ENCODE measurements at places on chromosomes 5 and 9.

DNA sequence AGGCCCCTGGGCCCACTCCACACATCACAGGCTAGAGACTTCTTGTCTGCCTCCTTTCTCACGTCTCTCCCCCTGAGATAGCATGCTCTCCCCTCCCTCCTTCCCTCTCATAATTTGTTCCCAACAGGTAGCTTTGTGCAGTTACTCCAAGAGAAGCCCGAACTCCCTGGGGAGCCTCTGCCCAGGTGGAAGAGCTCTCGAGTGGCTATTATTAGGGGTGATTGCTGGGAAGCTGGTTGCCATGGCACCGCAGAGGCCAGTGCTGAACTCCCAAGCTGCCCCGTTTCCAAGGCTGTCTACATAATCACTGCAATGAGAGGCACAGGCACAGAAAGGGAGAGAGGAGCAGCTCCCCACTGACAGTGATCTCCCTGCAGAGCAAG lies 104.7 kb upstream of the GPR151 start:
- DNase-seq, result no peak

DNA sequence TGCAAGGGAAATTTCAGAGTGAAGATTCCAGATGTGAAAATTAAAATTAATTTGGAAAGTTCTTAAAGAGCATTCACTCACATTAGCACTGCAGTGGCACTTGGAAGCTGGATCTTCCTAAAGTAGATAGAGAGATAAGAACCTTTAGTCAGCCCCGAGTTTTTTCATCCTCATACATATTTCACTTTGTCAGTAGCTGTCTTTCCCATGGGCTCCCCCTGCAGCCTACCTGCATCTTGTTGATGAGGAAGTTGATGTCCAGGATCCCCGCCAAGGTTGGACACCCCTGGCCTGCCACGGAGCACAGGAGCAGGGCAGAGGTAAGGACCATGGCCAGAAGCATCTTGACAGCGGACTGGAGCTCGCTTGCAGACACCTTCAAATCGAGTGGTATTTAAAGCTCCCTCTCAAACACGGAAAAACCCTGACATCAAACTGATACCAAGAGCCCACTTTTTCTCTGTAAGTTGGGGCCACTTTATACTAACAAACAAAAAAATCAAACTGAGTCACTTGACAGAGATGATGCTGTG lies at the start of gene IL9:
Gene IL9 (minus strand): TSS at position 368 of the 533 bp plus-strand sequence. CDS start 25 bp downstream, at position 343.
- DNase-seq, result peak; percentile 13

DNA sequence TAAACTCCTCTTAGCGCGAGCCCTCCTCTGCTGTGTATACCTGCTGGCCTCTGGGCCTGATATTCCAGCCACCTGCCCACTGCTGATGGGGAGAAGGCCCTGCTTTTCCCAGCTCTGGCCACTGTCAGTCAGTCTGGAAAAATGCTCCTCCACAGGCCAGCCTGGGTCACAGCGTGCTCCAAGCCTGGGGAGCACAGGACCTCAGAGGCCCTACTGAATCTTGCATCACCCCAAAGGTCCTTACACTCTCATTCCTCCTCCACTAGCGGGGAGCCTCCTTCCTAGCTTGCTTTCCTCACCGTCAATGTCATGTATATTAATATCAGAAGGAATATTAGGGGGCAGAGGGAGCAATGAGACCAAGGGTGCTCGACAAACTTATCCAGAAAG lies 73.7 kb downstream of the SHB start:
- DNase-seq, result no peak

GRCh38 chr9:5445886-5446285 lies 4.5 kb upstream of the CD274 start:
- no peak for DNase-seq

DNA sequence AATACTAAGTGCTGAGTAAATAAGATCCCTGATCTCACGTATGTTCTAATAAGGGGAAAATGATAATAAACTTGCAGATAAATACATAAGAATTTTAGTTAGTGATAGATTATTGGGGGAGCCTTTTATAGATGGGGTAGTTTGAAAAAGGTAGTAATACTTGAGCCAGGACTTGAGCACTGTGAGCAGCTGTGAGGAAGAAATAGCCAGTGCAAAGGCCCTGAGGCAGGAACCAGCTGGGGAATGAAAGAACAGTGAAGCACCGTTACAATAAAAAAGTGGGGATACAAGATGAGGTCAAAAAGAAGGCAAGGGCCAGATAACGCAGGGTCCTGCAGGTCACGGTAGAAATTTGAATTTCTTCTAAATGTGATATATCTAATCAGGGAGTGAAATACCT lies 234.8 kb upstream of the ELL2 start:
- DNase-seq, result no peak

DNA sequence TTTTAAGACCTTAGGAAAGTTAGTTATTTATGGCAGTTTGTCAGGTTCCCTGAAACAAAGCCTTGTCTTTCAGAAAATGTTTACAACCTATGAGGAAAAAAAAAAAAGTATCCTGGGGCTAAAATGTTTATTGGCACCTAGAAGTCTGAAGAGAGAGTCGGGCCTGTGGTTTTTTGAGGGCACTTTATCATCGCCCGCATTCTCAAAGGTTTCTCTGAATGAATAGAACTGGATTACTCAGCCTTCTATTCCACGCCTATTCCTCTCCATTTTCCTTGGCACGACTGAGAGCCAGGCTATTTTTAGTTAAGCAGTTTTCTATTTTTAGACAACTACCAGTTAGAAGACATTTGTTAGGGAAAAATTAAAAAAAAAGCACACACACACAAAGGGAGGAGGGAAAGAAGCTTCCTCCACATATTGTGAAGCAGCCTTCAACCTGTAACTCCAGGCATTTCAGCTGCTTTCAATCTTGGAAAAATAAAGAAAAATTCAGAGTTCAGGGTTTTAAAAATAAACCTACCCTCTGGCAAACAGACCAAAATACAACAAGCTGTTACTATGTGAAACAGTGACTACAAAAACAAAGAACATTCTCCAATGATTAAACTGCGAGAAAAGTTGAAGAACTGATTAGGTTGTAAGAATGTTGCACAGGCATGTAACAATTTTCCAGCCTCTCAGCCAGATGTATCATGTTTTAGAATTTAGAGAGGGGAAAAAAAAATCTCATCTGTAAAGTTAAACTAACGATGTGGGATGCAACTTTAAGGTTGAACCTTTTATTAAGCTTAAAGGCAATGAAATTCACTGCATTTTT lies 97.0 kb downstream of the MEF2C start:
- peak; percentile 79 for DNase-seq

All from mesendoderm (in vitro differentiated cells).